ENCODE measurements at places on chromosomes 16 and 17.

DNA sequence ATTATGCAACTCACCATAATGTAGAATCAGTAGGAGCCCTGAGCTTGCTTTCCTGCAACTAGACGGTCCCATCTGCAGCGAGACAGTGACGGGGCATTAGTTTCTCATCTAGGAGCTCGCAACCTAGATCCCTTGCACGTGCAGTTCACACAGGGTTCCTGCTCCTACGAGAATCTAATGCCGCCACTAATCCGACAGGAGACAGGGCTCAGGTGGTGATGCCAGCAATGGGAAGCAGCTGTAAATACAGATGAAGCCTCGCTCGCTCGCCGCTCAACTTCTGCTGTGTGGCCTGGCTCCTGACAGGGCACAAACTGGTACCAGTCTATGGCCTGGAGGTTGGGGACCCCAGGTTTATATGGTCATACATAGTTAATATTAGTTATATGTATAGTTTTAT, 394.5 kb downstream of the NPIPA8 start:
- DNase-seq, result no peak

DNA sequence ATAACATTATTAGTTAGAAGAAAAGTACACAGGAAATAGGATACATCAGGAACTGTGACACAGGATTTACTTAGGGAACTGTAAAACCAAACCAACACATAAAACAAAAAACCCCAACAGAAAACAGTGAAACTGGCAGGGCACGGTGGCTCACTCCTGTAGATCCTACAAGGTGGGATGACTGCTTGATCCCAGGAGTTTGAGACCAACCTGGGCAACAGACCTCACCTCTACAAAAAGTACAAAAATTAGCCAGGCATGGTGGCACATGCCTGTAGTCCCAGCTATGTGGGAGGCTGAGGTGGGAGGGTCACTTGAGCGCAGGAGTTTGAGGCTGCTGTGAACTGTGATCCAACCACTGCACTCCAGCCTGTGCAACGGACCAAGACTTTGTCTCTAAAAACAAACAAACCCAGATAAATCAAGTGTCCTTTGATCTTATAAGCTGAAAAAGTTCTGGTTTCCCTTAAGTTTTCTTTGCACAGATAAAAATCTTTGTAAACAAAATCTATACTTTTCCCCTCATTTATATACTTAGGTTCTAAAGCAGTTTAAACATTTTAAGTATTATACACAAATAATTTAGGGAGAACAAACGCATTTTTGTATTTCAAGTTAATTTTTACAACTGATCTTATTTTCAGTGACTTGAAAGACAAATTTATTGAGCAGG, 111.5 kb upstream of the TOB1 start:
- DNase-seq, result no peak

- DNase-seq, result no peak
These were observed 660 bp downstream of the RBBP6 start for GRCh38 chr16:24539850-24540601.

- peak; percentile 88 for DNase-seq
These were observed 1.7 kb downstream of the PPM1D start for GRCh38 chr17:60601447-60602384.

GRCh38 chr16:264440-264951, 11.2 kb downstream of the RGS11 start:
- no peak for DNase-seq

- DNase-seq, result no peak
These were observed 16.0 kb upstream of the SP6 start for GRCh38 chr17:47866941-47867340.

DNA sequence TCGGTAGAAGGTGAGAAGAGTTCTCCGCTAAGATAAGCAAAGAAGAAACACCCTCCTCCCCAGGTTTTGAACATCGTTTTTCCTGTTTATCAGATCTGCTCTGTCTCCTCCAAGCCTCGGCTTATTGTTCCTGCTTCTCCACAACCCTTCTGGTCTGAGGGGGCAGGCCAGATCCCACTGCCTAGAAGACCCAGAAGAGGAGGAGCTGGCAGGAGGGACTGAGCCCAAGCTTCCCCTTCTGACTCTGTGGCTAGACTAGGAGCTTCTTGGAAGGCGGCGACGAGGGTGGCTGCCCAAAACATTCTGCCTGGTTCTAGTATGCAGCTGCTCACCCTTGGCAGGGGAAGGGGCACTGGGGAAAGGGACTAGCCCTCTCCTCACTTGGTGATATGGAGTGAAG, 5.2 kb upstream of the HOXB5 start:
- no peak for DNase-seq

- DNase-seq, result no peak
These were observed 510 bp upstream of the RAB40B start for GRCh38 chr17:82698974-82699442.

DNA sequence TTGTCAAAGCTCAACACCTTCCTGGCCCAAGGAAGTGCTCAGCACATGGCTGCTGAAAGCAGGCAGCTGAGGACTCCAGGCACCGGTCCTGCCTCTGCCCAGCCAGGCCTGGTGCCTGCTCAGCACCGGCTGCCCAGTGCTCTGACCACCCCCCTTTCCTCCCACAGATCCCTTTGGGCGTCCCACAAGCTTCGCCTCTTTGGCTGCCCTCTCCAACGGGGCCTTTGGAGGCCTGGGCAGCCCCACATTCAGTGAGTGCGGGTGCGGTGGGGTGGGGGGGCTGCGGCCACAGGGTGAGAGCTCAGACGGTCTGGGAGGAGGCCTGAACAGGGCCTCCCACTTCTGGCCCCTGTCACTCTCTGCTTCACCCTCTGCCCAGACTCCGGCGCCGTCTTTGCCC, 10.2 kb downstream of the FBRS start:
- no peak for DNase-seq

Measured in endodermal cell (in vitro differentiated cells).